AG10803 (cell line): ENCODE measurements at places on chromosomes 6 and 20.

- DNase-seq, result no peak
Measured at GRCh38 chr6:13461307-13461706, 26.1 kb downstream of the GFOD1 start.

DNA sequence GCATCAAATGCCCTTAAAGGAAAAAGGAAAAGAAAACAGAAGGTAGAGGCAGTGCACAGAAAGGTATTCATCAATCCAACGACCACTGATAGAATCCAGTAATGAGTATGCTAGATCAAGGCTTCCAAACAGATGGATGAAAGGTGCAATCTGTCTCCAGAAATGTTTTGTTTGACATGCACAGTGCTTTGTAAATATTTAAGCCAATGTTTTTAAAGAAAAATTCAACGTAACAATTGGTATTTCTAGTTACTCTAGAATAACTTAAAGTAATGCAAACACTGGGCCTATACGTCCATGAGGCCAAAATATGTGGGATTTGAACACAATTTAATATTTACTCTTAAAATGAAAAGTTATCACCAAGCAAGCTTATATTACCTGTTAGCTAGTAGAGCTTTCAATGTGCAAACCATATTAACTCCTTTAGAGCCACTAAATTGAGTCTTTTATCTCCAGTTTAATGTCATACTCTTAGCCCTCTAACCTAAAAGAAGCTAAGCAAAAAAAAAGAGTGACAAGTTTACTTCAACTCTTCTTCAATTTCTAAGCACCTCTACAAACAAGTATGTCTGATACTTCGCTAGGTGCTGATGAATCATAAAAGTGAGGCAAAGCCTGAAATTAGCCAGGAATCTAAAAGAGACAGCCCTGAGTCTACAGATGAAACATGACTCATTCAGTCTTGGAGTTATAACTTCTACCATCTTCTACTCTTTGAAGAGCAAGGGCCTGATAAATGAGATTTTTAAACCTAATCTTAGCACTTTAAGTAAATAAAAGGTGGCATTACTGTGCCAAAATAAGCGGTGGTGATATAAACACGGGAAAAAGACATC is 169.8 kb downstream of the PTPRK start:
- peak; percentile 8 for DNase-seq

- DNase-seq, result no peak
Measured at GRCh38 chr20:36096435-36096834, 58.1 kb upstream of the EPB41L1 start.

GRCh38 chr20:63830841-63831588 is at the start of gene ZBTB46:
TSS of gene ZBTB46 (minus strand) at chr20:63831264. CDS start at chr20:63790757, 40,507 bp downstream.
- peak; percentile 24 for DNase-seq

DNA sequence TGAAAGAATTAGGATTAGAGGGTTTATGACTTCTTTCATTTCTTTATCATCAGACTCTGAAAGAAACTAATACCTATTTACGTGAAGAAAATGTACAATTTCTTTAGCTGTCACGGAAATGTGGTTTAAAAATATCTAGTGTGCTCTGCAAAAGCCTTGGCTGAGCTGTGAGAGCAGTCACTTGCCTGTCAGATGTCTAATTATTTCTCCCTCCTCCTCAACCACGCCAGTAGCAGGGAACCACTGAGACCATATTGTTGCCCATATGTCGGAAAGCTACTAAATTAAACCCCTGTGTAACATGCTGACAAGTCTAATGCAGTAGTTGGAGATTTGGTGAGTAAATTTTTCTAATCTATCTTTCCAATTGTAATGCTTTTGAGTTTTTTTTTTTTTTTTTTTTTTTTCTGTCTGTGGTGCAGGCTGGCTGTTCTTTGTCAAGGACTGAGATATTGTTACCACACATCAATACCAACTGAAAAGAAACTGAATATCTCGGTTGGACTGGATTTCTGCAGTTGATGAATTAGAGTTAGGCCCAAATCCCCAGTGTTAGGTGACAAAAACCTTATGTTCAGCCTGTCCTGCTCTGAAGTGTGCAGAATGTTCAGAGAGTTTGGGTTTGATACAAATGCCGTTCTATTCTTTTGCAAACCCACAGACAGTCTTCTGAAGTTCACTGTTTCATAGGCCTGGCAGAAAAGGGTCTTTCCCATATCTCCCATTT is 302.9 kb upstream of the SYNCRIP start:
- no peak for DNase-seq

- peak; percentile 87 for DNase-seq
Measured at GRCh38 chr20:41425180-41425884, 58.7 kb upstream of the EMILIN3 start.

DNA sequence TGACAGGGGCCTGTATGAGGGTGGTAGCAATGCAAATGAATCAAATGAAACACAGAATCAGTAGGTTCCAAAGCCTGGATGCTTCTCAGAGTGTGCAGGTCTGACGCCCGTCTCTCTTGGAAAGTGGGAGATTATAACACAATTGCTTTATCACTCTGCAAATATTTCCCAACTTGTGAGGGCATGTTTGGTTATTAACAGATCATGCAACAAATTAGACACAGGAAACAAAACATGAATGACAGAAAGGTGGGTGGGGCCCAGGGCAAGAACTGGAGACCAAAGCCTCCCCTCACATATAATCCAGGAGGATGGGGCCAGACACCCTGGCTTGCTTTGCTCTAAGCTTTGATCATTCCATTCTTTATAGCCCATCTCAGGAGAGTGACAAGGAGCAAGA is 108.6 kb upstream of the MRPS10 start:
- no peak for DNase-seq

GRCh38 chr6:105611606-105612005 is 208.7 kb upstream of the PREP start:
- DNase-seq, result no peak

DNA sequence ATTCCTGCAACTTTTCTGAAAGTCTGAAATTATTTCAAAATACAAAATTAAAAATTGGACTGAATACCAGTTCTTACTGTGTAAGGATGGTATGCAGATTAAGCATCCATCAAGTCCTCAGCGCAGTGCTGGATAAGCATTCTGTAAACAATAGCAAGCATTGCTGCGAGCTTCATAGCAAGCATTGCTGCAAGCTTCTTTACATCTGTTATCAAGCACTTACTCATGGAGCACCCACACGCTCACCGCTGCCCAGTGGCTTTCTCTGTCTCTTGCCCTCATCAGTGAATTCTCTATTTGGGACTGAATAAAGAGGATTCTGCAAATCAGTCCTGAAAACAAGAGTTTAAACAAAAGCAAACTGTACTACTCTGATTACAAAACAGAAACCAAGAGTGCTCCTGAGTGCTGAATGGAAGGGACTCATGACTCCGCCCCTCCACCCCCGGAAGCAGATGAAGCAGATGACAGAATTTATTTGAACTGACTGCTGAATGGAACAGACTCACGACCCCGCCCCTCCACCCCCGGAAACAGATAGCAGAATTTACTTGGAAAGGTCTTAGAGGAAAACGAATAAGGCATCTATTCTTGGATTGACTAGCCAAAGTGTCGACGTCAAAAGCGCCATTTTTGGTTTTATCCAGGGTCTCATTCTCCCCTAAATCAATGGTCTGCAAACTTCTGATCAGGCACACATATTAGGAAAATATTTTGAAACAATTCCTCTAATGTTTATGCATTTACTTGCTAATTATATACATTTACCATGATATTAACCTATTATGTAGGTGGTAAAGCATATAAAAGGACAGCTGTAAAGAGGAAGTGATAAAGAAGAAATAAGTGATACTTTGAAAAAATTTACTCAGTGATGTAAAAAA is 22.1 kb upstream of the EYA2 start:
- peak; percentile 50 for DNase-seq

DNA sequence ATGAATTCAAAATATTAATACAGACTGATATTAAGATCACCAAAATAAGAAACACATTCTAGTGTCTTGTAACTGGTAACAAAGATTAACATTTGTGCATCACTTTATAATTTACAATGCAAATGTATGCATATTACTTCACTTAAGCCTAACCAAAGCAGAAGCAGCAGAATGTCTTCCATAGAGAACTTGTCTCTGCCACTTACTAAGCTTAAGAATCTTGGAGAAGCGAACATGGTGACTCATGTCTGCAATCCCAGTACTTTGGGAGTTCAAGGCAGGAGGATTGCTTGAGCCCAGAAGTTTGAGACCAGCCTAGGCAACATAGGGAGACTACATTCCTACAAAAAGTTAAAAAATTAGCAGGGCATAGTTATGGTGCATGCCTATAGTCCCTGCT is 18.8 kb downstream of the AK9 start:
- peak; percentile 31 for DNase-seq

DNA sequence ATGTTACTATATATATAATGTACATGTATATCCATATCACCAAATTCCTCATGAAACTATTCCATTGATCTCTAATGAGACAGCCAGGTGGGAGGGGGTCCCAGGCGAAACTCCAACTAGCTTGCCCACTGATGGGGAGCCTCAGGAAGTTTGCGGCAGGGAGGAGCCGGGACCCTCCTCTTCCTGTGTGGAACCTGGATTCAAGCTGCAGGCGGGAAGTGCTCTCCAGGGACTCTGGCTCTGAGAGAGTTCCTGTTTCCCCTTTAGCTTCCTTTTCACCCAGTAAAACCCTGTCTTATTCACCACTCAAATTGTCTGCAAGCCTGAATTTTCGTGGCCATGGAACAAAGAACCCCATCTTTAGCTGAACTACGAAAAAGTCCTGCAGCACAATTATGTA is 152.2 kb downstream of the OPN5 start:
- no peak for DNase-seq

DNA sequence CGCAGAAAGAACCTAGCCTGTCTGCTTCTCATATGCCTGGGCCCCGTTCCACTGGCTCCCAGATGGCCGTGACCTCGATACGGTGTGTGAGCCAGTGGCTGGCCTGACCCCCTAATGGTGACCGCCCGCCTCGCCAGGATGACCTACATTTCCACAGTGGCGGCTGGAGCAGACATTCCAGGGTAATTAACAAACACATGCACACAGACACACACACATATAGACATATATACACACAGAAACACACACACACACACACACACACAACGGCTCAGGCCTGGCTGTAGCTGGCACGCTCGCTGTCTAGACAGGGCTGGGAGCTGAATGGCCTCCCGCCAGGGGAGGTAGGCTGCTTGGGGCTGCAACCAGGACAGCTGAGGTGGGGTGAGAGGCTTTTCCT is 227.1 kb downstream of the ANKRD60 start:
- DNase-seq, result peak; percentile 36

DNA sequence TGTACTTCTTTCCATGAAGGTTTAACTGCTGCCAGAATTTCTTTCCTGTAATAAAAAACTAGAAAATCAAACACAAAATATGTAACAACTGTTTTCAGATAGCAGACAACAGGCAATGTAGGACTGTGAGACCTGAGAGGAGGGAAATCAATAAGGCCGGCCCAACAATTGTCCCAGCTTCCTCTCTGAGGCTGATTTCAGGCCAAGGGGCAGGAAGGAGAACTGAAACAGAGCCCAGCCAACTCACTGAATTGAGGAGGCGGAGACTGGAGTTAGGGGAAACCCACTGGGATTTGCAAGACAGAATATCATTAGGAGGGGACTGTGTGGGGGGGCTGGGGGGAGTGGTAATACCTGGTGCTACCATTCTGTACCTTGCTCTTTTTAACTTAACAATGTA is 42.2 kb downstream of the FLRT3 start:
- DNase-seq, result no peak

GRCh38 chr6:16204653-16205376 is 33.6 kb upstream of the GMPR start:
- DNase-seq, result no peak

DNA sequence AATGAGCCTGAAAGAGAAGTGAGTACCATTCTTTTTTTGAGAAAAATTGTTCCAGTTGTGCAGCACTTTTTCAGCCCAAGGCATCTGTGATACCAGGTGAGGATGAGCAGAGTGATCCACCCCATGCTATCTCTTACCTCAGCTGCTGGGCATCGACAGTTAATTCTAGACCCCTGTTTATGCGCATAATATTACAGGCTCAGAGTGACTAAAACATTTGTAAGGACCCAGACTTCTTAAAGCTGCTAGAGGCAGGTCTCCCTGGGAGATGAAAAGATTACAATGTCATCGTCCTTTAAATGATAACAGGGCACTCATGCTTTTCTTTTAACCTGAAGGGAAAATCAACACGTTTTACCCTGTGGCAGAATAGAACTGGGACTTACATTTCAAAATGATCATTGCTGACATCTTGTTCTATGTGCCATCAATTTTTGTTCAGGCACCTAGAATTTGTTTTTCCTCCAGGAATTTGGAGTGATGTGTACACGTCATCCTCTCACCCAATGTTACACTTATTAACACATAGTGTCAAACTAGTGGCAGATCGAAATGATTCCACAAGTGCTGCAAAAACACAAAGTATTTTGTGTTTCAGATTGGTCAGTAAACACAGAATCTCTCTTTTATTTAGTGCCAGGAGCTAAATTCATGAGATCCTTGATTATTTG is 684.6 kb downstream of the UTRN start:
- no peak for DNase-seq

GRCh38 chr6:81895511-81896185 is 143.2 kb upstream of the TENT5A start:
- peak; percentile 95 for DNase-seq

- no peak for DNase-seq
Measured at GRCh38 chr6:93388070-93388469, 31.3 kb downstream of the EPHA7 start.

DNA sequence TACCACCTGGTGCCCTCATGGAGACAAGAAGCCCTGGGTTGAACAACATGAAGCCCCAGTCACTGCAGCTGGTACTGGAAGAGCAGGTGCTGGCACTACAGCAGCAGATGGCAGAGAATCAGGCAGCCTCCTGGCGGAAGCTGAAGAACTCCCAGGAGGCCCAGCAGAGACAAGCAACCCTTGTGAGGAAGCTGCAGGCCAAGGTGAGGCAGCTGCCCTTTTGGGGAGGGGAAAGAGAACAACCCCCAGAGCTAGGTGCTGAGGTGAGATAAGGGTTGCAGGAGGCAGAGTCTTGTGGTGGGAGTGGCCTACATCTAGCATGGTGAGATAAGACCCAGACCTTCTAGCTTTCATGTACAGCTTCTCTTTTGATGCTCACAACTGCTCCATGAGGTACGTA is 7.0 kb downstream of the CEP250 start:
- no peak for DNase-seq

- DNase-seq, result peak; percentile 4
Measured at GRCh38 chr6:112113431-112113830, 26.0 kb downstream of the FAM229B start.

GRCh38 chr20:32574296-32575226 is 10.6 kb downstream of the NOL4L start:
- peak; percentile 71 for DNase-seq

DNA sequence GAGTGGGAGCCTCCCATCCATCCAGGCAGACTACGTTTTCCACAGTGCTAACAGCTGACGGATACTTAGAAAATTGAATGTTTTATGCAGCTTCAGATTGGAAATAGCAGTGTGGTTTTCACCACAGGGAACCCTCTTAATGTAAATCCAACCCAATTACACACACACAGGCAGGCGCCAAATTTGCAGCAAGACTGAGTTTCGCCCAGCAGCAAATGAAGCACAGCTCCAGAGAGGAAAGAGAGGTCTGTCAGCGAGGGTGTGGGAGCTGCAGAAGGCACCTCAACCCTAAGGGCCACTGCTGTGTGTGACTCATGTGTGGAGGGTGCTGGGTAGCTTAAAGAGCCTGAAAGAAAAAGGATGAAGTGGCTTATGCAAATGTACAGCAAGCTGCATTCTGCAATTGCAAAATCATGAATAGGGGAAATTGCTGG is 365.7 kb downstream of the MAFB start:
- no peak for DNase-seq

- peak; percentile 50 for DNase-seq
Measured at GRCh38 chr6:3442431-3443220, 14.2 kb downstream of the SLC22A23 start.

- DNase-seq, result no peak
Measured at GRCh38 chr6:119501798-119502483, 152.4 kb upstream of the MAN1A1 start.

GRCh38 chr6:132404736-132405135 is 3.5 kb upstream of the MOXD1 start:
- no peak for DNase-seq
